ENCODE measurements at places on chromosomes 6 and 20.

- DNase-seq: no peak
Observed at GRCh38 chr6:456358-456867, 64.9 kb downstream of the IRF4 start.

DNA sequence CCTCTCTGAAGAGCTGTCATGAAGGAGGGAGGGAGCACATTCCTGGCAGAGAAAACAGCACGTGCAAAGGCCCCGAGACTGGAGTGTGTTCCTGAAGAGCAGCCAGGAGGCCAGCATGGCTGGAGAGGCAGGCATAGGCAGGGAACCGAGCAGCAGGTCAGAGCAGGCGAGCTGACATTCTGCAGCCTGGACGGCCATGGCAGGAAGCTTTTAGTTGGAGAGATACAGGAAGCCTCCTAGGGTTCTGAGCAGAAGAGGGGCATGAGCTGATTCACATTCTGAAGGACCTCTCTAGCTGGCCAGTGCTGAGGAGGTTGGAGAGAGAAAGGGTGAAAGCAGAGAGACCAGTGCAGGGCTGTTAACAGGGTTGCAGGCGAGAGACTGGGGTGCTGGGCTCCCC lies 29.7 kb downstream of the POFUT1 start:
- no peak for DNase-seq

GRCh38 chr6:87155842-87156815 lies 764 bp downstream of the ZNF292 start:
- peak; percentile 63 for DNase-seq

GRCh38 chr20:1618954-1619540 lies 762 bp downstream of the SIRPB1 start:
- DNase-seq: no peak

- DNase-seq: peak; percentile 30
Observed at GRCh38 chr20:3262566-3262965, 23.6 kb upstream of the SLC4A11 start.

GRCh38 chr6:135066397-135066796 lies 11.8 kb upstream of the HBS1L start:
- DNase-seq: no peak

GRCh38 chr6:30589754-30590358 lies 18.6 kb downstream of the ABCF1 start:
- no peak for DNase-seq

All from fibroblast of skin of right quadriceps (primary cell).